Activated CD4-positive, alpha-beta T cell treated with anti-CD3 and anti-CD28 coated beads for 36 hours (primary cell): ENCODE measurements at places on chromosomes 2 and 18. TPM values are rescaled to one million over a fixed set of nuclear protein-coding genes. Genes with fewer than 3 reads are reported as not detected.
A peak's percentile ranks its signal among the peaks of the same experiment; 100 is the strongest.

The CRYGD gene
- total RNA-seq, result not detected

The GKN2 gene
- total RNA-seq, result not detected

The REG1A gene
- total RNA-seq, result not detected

The WDR7 gene
- 23.1 TPM for total RNA-seq

The RANBP2 gene
- total RNA-seq, result 77.1 TPM

DNA sequence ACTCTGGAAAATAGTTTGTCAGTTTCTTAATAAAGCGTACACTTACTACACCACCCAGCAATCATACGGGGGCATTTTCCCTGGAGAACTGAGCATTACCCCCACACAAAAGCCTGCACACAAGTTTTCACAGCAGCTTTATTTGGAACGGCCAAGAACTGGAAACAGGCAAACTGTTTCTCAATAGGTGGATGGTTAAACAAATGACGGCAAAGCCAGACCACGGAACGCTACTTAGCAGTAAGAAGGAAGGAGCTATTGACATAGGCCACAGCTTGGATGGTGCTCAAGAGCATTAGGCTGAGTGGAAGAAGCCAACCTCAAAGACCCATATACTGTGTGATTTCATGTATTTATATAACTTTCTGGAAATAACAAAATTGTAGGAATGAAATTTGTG is 9.0 kb downstream of the MALL start:
- DNase-seq, result no peak

DNA sequence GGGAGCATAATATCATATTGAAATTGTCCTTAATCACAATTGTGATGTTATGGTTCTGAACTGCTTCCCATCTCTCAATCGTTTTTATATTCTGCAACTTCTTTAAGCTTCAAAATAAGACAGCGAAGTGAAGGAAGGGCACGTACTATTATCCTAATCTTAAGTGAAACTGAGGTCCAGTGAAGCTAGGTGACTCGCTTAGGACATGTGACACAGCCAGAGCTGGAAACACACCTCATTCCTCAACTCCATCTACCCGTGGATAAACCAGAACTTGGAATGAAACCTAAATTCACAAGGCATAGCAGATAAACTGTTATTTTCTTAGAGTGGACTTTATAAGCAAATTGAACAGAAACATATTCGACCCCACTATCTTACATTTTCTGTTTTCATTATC is 191.2 kb upstream of the PXDN start:
- no peak for DNase-seq

GRCh38 chr2:20220806-20221554 is 4.0 kb downstream of the SDC1 start:
- DNase-seq, result no peak

DNA sequence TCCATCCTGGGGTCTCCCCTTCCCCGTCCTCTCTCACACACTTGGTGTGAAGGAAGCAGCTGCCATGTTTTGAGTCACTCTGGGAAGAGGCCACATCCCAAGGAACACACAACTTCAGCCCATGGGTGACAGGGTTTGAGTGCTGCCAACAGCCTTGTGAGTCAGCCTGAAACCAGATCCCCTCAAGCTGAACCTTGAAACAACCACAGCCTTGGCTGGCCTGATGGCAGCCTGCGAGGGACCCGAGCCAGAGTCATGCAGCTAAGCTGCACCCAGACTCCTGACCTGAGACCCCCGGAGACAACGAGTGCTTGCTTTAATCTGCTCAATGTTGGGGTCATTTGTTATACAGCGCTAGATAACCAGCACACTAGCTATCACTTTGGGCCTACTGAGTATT is 19.3 kb upstream of the MC2R start:
- no peak for DNase-seq

DNA sequence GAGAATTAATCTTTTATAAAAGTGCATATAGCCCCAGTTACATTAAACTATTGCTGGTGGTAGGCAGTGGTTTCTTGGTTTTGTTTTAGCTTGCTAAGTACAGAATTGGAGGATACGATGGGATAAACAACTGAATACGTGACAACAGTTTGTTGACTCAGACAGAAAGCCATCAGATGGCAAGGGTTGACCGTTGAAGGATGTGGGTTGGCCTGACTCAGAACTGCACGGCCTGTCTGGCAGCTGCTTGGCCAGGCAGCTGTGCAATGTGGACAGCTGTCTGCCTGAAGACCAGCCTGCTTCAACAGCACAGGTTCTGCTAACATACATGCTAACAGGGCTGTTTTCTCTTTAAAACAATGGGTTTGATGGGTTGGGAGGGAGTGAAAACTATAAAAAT is 46.6 kb downstream of the PRKRA start:
- peak; percentile 37 for DNase-seq

DNA sequence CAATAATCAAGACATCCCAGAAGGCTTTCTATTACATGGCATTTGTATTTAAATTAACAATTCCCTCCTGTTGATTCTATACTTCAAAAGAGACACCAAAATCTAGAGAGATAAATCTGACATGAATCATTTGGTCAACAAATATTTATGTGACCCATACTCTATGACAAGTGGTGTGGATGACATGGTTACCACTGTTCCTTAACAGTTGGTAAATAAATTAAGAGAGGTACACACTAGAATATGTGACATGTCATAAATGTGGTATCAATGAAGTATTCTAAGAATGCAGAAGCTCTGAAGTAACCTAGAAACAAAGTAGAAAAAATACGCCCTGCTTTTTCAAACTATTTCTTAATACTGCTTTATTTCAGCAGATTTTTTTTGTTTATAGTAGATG is 255.4 kb downstream of the EXOC6B start:
- DNase-seq, result no peak

DNA sequence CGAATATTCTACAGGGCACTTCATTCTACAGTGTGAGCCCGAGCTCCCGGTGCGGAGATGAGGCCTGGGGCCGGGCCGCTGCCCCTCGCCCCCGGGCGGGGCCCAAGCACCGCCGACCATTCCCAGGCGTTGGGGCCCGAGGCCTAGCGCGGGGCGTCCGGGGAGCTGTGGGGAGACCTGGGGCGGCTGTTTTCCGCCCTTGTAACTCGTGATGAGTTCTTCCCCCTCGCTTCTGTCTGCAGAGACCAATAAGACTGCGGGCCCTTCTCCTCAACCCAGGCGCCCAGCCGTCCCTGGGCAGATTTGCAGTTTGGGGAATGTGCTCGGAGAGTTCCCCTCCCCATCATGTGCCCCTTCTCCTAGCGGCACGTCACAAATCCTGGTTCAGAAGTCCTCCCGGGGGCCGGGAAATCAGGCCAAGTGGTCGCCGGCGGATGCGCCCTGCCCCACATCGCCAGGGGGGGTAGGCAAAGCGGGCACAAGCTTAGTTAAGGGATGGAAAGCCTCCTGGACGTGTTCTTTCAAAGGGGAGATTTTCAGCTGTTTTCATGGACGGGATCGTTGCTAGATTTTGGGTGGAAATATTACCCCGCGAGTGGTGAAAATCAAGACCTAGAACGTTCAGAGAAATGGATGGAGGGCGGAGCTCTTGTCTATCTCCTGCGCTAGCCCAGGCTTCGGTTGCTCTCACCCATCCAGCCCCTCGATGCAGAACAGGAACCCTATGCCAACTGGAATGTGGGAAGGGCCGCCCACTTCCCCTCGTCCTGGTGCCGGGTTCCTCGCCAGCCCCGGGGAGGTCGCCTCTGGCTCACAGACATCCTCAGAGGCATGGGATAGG is 18.8 kb upstream of the HAAO start:
- peak; percentile 66 for DNase-seq

DNA sequence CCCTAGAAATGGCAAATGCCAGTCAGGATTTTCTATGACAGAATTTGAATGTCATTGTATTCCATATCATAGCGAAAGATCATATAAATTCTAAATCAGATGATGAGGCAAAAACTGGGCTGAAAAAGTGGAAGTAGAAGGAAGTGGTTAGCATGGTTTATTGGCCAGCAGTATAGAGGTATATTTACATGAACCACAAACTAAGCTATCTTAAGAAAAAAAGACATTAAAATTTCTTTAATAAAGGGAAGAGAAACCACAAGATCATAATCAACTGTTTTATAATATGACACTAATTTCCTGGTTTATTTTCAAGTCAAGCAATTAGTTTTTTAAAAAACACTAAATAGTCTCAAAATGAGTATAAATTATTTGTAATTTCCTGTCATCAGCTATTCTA is 123.2 kb upstream of the LRP1B start:
- no peak for DNase-seq
